ENCODE measurements at places on chromosomes 2 and 18.

- DNase-seq = peak; percentile 46
Measured at GRCh38 chr2:71001981-71002570, 7.4 kb upstream of the TEX261 start.

DNA sequence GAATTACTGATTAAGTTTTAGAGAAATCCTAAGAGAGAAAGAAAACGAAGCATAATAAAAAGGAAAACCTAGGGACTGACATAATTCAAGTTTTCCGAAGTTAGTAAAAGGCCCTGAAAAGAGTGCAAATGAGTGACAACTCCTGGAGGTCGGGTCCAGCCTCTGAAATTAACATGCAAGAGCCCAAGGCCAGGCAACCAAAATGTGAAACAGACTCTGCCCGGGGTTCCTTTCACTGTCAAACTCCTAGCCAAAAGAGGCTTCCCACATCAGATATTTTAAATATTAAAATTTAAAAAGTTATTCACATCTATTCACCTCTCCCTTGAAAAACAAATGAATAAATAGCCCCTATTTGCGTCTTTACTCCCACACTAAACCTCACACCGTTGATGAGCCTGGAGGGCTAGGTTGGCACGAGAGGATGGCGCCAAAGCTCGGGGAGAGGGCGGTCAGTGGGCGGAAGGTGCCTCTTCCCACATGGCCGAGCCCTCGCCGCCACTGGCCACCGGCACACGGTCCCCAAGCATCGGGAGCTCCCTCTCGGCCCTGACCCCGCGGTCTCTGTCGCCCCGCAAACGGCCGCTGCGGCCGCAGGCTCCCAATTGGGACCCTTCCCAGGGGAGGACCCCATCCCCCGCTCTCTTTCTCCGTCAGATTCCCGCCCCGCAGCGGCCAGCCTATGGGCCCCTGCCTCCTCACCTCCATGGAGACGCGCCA lies 630 bp downstream of the PPM1G start:
- DNase-seq = no peak

DNA sequence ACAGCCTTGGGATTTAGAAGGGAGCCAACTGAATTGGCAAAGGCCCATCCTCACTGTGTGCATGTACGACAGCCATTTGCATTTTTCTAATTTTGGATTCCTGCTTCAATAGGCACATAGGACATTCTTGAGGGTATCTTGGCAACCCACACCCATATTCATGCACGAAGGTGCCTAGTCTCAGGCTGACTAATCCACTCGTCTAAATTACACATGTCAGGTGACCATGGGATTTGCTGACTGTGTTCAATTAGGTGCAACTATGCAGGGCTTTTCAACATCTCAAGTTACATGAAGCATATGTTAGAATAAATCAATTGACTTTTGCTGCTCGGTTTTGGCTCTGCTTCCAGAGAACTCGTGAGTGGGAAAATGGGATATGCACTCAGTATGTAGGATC lies 249.7 kb downstream of the SP3 start:
- DNase-seq = no peak

DNA sequence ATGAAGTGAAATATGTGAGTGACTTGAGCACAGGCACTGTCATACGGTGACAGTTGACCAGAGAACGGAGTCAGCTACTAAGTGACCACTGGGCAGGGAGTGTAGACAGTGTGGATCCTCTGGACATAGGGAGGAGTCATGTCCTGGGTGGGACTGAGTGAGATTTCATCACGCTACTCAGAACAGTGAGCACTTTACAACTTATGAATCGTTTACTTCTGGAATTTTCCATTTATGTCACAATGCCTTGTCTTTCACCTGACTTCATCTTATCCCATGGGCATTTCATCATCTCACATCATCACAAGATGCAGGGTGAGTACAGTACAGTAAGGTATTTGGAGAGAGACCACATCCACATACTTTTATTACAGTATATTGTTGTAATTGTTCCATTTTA lies 29.0 kb downstream of the PTPRM start:
- DNase-seq = no peak

GRCh38 chr18:75106746-75107145 lies 102.2 kb downstream of the PTGR3 start:
- DNase-seq = no peak

GRCh38 chr2:75035444-75036353 lies 77.3 kb downstream of the POLE4 start:
- no peak for DNase-seq

DNA sequence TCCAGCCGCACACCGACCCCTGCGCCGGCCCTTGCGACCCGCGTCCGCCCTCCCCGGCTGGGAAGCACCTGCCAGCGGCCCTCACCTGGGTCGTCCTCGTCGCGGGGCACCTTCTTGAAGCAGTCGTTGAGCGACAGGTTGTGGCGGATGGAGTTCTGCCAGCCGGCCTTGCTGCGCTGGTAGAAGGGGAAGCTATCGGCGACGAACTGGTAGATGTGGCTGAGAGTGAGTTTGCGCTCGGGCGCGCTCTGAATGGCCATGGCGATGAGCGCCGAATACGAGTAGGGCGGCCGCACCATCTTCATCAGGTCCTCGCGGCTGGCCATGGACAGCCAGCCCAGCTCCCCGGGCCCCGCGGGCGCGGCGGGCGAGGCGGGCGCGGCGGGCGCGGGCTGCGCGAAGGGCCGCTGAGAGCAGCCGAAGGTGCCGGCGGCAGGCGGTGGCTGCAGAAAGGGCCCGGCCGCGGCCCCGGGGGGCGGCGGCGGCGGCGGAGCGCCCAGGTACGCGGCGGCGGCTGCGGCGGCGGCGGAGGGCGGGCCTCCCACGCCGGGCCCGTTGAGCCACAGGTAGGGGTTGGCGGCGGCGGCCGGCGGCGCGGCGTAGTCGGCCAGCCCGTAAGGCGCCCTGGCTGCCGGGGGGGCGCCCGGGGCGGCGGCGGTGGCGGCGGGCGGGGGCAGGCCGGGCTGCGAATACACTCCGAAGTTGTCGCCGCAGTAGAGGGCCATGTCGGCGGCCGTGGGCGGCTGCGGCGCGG lies 505 bp downstream of the FOXI3 start:
- DNase-seq = no peak

GRCh38 chr2:53129851-53130250 lies 637.8 kb upstream of the CHAC2 start:
- no peak for DNase-seq

- no peak for DNase-seq
Measured at GRCh38 chr18:54147439-54147838, 77.0 kb downstream of the MBD2 start.

GRCh38 chr18:27447451-27447881 lies 262.4 kb upstream of the CHST9 start:
- no peak for DNase-seq

- DNase-seq = no peak
Measured at GRCh38 chr2:124286089-124286783, 261.1 kb downstream of the CNTNAP5 start.

- DNase-seq = no peak
Measured at GRCh38 chr2:39024833-39025232, 96.0 kb downstream of the SOS1 start.

DNA sequence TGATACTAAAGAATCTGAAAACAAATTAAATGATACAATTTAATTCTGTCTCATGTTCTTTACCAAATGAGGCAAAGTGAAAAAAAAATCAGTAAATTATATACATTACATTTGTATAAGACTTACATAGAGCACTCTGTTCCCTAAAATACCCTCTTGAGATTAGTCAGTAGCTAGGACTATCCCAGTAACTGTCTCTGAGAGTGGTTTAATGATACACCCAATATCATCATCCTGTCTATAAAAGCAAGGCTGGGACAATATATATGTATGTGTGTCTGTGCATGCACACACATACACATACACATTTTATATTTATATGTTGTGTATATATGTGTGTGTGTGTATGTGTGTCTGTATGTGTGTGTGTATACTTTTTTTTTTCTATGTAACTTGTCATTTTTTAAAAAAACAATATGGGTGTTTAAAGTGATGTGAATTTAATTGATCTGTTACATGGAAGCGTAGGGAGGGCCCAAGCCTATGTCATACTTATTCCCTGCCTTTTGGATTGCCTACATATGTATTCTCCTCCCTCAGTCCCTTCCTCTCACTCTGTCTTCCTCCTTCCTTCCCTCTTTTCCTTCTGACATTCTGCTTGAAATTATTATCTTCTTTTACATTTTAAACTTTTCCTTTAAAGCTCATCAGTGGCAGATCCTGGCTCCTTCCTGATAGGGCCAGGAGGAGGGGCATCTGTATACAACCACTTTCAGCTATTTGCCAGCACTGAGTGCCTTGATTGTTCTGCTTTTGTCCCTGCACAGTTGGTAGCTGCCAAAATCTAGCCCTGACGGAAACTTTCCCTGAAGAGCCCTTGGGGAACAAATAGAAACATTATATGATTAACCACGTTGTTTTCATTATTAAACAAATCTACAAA lies 6.8 kb downstream of the ASXL3 start:
- no peak for DNase-seq

DNA sequence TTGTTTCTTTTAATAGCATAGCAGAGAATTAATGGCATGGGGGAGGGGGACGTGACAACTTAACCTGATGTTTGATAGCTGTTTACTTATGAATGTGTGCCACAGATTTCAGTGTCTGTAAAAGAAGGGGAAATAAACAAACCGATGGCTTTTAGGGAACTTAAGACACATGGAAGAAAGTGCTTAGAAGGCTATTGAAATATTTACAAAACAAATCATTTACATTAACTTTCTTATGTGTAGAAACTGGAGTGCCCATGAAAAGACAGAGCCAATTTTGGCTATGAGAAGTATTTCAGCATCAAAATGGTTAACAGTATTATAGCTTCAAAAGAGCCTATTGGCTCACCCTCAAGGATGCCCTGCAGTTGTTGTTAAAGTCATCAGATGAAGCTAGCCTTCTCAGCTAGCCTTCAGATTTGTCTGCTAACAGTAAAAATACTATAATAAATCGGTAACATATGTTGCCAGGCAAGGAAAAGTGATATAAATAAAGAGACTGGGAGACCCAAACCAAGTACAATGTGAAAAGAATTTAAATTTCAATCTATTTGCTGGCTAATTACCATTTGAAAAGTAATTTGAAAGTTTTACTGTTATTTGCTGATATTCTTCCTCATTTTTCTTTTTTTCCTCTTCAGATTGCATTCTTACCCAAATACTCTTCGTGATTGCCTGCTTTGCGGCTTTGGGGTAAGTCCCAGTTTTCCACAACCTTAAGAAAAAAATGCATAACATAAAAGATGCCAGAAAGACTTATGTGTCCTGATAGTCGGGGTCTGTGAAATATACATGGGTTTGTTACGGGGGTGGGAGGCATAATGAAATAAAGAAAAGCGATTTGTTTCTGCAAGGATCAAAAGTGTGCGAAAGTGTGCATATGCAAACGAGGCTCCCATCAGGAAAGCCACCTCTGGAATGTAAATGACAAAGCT lies 256.4 kb downstream of the MEIS1 start:
- DNase-seq = no peak

DNA sequence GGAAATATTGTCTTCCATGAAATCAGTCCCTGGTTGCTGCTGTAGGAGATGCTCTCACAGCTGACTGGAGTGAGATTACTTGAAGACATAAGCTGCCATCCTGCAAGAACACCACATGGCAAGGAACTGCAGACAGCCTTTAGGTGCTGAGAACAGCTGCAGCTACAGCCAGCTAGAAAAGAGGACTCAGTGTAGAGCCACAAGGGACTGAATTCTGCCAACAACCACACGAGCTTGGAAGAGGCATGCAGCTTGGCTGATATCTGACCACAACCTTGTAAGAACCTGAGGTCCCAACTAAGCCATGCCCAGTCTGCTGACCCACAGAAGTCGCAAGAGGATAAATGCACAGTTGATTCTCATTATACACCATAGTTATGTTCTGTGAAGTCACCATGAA lies 181.8 kb upstream of the ARL4C start:
- no peak for DNase-seq

DNA sequence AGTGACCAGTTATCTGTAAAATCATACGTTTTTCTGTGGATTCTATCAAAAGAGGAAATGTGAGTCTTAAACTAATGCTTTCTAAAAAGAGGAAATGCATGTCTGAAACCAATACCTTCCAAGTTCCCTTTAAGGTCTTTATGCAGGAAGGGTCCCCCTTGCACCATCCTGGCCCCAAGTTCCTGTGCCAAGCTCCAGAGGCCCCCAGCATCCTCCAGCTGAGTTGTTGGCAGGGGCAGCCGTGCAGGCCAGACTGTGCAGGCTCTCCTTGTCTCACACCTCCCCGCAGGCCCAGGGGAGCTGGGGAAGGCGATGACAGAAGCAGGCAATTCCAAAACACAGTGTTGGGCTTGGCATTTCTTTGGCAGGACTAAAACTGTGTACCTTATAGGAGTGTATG lies 39.2 kb downstream of the DPYSL5 start:
- no peak for DNase-seq

GRCh38 chr2:232652505-232652851 lies 19.1 kb downstream of the EFHD1 start:
- no peak for DNase-seq

DNA sequence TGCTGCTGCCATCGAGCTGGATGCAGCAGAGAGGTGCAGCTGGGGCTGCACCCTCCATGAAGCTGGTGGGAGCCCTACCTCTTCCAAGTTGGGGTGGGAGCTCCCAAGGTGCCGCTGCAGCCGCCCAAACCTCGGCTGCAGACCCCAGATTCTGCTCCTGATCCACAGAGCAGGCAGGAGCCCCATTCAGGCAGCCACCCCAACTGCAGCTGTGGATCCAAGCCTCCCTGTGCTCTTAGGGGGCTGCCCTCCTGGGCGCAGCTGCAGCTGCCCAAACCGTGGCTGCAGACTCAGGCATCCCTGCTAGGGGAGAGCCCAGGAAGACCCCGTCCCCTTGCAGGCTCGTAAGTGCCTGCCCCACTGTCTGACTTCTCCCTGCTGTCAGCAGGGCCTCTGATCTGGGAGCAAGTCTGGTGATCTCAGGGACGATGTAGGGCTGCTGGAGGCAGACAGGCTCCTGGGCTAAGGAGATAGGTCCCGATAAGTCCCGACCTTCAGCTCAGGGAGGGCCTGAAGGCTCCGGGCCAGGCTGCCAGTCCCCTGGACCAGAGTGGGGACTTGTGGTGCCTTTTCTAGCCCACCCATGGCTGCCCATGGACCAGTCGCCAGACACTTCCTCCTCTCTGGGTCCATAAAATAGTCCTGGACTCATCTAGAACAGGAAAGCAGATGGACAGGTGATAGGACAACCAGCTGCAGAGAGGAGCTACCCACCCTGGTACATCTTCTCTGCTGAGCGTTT lies 767.1 kb upstream of the CDH7 start:
- DNase-seq = no peak

GRCh38 chr2:191061381-191061980 lies 47.5 kb upstream of the STAT1 start:
- no peak for DNase-seq
